ENCODE measurements at places on chromosomes 1 and 21. TPM values are rescaled to one million over a fixed set of nuclear protein-coding genes. Genes with fewer than 3 reads are reported as not detected.

FCAMR gene
- not detected for total RNA-seq

- DNase-seq, result no peak
Observed at GRCh38 chr1:198830412-198830811, 191.6 kb downstream of the PTPRC start.

GRCh38 chr1:167130829-167131510 lies 37.1 kb downstream of the STYXL2 start:
- DNase-seq, result no peak

DNA sequence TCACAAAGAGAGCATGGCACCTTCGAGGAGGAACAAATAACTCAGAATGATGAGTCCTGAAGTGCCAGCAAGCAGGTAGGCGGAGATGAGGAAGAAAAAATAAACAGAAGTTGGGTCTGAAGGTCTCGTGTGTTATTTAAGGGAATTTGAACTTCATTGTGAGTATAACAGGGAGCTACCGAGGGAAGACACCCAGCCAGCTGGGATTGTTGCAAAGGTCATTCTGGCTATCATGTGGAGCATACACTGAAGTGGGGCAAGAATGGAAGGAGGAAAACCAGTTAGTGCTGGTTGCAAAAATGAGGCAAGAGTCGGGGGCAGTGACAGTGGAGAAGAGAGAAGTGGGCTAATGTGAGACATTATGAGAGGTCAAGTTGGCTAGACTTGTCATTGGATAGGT lies 53.6 kb upstream of the RAP1A start:
- DNase-seq, result no peak

ITPKB gene
- total RNA-seq, result 81.2 TPM

- DNase-seq, result peak; percentile 68
Observed at GRCh38 chr1:207499573-207499972, 3.6 kb downstream of the CR1 start.

DNA sequence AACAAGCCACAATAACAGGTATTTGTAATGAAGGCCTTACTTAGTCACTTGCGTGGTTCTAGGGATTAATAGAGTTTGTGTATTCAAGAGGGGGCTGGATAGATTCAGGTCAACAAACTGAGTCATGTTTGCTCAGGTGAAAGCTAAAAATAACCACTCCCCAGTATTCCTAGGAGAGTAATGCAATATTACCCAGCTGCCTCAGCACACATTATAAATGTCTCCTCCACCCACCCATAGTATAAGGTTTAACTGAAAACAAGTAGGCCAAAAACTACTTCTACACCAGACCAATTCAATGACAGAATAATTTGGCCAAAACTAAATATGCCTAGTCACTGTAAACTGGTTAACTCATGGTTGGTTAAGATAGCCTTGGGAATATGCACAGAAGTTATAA lies 34.4 kb downstream of the WLS start:
- DNase-seq, result no peak

DNA sequence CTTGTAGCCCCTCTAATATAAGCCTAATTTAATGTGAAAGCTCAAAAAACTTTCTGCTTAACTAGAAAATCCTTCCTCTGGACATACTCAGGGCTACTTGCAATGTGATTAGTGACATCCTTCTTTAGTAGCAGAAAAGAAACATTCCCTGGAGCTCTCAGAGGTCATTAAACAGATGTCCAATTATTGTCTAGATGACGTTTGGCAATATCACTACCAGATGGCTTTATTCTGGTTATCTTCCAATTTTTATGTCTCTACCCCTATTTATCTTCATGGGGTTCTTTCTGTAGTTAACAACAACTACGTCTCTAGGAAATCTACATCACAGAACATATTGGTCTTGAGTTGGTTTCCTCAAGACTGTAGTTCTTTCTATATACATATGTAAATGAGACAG lies 44.2 kb downstream of the CTH start:
- no peak for DNase-seq

TMOD4 gene
- total RNA-seq, result 0.76 TPM

DNA sequence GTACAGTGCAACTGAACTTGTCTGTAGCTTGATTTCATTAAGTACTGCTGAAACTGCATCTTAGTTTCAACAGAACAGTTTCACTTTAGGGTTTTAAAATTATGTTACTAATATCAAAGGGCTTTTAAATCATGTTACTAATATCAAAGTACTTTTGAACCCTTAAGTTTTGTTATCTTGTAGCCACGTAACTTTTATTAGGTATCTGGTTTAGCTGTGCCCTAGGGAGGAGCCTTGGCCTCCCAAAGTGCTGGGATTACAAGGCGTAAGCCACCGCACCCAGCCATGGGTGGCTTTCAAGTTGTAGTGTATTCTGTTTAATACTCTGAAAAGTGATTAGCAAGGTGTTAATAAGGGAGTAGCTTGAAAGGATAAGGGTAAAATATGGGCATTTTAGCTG lies 2.0 kb downstream of the KDM4A start:
- DNase-seq, result no peak

- DNase-seq, result no peak
Observed at GRCh38 chr1:228968891-228969606, 233.8 kb downstream of the RHOU start.

GRCh38 chr21:34075091-34075425 lies 1.7 kb downstream of the MRPS6 start:
- DNase-seq, result no peak

DNA sequence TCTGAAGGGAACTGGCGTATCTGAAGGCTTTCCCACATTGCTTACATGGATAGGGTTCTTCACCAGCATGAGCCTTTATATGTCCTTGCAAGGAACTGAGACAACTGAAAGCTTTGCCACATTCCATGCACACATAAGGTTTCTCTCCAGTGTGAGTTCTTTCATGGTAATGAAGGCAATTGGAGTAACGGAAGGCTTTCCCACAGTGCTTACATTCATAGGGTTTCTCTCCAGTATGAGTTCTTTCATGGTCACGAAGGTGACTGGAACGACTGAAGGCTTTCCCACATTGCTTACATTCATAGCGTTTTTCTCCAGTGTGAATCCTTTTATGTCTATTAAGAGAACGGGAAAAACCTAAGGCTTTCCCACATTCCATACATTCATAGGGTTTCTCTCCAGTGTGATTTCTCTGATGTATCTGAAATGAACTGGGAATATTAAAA lies 15.0 kb downstream of the ZNF124 start:
- DNase-seq, result no peak

GRCh38 chr1:184593597-184593996 lies 161.1 kb downstream of the EDEM3 start:
- DNase-seq, result no peak

GRCh38 chr1:168114845-168115244 lies 21.9 kb downstream of the GPR161 start:
- DNase-seq, result no peak

- DNase-seq, result no peak
Observed at GRCh38 chr1:67733681-67734322, 48.8 kb downstream of the GADD45A start.

DNA sequence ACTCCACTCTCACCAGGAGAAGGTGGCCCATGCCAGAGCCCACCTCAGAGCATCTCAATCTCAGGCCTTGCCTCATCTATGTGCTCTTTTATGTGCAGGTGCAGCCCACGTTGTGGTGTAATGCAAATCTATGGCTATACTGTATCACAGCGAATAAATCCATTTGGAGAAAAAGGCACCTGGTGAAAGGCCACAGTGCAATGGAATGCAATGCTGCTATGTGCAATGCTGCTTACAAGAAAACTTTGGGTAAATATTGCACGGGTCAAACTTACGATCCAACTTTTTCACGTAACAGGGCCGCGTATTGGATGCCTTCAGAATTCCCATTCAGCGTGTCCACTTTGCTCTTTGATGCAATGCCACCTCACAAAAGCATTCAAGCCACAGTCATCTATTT lies 13.5 kb downstream of the ZBTB18 start:
- no peak for DNase-seq

DNA sequence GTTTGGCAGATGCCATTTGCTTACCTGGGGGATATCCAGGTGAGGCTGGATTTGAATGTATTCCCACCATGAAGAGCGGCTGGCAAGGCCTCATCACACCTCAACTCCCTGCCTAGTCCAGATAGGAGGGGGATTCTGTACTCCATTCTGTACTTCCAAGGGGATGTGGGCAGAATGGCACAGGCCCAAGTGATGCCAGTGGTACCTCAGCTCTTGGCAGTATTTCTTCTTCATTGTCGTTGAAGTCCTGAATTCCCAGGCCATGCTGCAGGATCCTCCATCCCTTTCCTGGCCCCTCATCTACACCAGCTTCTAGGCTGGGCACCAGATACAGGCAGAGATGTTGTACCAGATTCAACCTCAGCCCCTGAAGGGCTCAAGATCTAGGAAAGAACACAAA lies 47.9 kb downstream of the KLHDC7A start:
- no peak for DNase-seq

KCNC4 gene
- total RNA-seq, result 15.6 TPM

GRCh38 chr21:41435706-41436105 lies 9.7 kb downstream of the MX1 start:
- no peak for DNase-seq

UMODL1 gene
- not detected for total RNA-seq

TRPM2 gene
- 9.9 TPM for total RNA-seq

DNA sequence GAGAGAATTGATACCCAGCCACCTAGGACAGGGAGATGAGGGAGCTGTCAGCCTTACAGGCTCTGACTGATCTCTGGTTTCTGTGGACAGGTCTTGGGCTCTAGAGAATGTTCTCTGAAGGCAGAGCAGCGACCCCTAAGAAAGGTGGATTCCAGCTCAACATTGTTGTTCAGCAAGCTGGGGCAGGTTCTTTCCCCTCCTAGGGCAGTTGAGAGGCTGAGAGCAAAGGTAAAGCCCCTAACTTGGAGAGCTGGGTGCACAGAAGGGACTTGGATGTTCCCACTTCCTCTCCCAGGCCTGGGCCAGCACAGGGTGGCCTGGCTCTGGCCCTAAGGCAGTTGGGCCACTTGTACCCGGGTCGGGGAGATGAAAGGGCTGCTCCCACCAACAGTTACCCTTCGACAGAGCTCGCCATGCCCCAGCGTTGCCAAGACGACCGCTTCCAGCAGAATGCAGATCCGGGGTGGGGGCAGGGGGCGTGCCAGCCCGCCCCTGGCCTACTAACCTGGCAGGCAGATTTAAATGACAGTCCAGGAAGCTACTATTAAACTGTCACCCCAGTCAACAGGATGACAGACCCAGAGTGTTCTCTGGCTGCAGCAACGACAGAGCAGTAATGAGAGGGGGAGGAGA lies 31.6 kb downstream of the LRP8 start:
- no peak for DNase-seq

XCL1 gene
- not detected for total RNA-seq

RNU1-1 gene
- 13,769 TPM for total RNA-seq

GRCh38 chr1:7922301-7922700 lies 18.3 kb downstream of the TNFRSF9 start:
- no peak for DNase-seq
